ENCODE measurements at places on chromosomes 12 and 14.

- DNase-seq = no peak
Observed at GRCh38 chr12:5945071-5946008, at the start of gene ANO2. Gene ANO2 (minus strand): TSS chr12:5945259. CDS start chr12:5945217, 42 bp downstream.

- DNase-seq = no peak
Observed at GRCh38 chr14:104550861-104551728, 28.5 kb upstream of the C14orf180 start.

DNA sequence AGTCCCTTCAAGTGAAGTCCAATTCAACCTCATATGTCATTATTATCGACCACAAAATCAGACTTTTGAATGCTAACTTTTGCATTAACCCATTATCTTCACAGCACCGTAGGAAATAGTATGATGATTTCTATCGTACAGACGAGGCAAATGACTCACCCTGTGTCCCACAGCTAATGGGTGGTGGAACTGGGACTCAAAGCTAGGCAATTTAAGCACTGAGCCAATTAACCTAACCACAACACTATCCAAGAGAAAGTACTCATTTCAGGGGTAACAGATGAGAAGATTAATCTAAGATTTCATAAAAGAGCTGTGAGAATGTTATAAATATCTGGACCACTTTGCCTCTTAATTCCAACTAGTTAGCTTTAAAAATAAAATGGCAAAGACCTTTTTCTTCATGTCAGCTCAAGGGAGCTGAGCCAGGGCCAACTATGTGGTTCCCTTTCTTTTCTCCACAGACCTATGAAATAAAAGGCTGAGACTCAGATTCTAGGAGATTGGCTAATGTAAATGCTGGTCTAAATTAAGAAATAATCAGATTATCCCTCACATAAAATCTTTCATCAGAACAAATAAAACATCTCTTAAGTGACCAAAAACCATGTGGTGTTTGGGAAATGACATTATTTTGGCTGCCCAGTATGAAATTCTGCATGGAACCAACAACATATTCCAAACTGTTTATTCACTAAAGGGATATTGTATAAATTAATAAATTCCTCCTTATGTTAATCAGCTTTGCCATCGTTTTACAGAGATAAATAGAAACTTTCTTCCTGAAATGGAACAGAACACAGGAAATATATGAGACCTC lies 4.9 kb downstream of the PTGER2 start:
- DNase-seq = no peak

GRCh38 chr12:105443802-105444652 lies 113.5 kb downstream of the C12orf75 start:
- no peak for DNase-seq

GRCh38 chr12:32377344-32378055 lies 21.9 kb upstream of the FGD4 start:
- no peak for DNase-seq

GRCh38 chr14:56205881-56206280 lies 87.7 kb downstream of the PELI2 start:
- no peak for DNase-seq

DNA sequence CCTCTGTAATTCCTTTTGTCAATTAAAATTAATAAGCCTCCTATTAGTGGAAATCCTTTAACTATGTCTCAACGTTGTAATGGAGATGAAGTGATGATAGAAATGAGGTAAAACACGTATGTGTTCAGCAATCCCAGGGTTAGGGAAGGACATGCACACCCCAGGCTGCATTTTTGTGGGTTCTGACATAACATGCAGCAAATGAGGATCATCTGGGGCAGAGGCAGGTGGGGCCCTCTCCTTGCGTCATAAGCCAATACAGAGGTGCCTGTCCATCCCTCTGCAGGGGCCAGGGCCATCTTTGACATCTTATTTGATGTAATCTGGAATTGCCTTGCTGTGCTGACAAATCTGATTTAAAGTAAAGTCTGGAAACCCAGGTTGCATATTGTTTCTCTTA lies 73.2 kb downstream of the MYRFL start:
- DNase-seq = no peak

GRCh38 chr14:79660053-79660939 lies 551.0 kb downstream of the DIO2 start:
- DNase-seq = peak; percentile 16

DNA sequence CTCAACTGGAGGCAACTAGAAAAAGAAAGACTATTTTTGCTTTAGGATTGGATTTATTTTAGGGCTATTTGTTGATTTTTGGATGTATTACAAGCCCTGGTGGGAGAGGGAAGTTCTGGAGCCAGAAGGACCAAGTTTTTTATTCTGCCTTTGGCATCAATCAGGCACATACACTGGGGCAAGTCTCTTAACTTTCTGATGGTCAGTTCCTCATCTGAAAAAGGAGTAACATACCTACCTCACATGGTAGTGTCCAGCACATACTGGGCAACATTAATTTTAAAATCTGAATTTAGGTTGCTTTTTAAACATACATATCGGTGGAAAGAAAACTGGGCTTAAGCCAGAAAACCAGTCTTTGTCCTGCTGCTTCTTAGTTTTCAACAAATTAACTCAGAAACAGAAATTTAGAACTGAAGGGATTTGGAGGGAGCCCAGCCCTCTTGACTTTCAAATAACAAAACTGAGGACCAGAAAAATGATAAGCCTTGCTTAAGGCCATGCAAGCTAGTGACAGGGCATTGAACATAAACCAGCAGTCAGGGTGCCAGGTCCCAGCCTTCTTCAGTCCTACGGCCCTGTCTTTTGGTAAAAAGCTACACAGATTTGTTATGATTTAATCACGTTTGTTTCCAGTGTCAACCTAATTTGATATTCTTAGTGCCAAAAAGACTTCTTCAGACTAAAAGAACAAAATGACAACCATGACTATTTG lies 90.2 kb upstream of the SLC38A2 start:
- no peak for DNase-seq

GRCh38 chr12:66901138-66901932 lies 222.5 kb upstream of the GRIP1 start:
- peak; percentile 50 for DNase-seq

DNA sequence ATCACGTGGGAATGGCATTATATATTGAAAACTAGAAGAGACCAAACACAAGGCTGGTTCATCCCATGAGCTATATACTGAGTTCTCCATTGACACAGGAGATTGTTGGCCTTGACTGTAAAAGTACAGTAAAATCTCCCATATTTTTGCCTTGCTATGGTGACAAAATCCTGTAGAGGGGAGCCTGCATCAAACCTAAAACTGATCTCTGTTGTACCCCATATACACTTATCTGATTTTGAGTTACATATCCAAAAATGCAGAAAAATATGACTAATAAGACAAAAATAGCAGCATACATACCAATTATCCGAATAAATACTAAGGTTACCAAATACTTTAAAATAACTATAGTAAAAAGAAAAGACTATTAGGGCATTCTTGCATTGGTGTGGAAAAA lies 60.4 kb downstream of the TMTC3 start:
- no peak for DNase-seq

GRCh38 chr14:61466249-61466904 lies 145.0 kb downstream of the PRKCH start:
- no peak for DNase-seq

DNA sequence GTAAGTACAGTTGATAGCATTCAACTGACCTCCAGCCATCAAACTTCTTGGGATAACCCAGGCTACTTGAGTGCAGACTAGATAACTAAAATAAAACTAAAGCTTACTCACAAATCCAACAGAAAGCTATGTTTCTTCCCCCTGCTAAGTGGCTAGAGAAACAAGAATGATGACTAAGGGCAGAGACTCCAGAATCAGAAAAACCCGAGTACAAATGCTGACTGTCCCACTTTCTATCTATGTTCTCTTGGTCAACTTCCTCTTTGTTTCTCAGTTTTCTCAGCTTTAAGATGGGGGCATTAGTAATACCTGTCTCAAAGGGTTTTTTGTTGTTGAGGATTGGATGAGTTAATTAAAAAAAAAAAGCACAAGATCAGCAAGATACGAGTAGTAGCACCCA lies 6.1 kb upstream of the NUAK1 start:
- DNase-seq = peak; percentile 17

GRCh38 chr12:113136128-113136989 lies 798 bp upstream of the RASAL1 start:
- no peak for DNase-seq

DNA sequence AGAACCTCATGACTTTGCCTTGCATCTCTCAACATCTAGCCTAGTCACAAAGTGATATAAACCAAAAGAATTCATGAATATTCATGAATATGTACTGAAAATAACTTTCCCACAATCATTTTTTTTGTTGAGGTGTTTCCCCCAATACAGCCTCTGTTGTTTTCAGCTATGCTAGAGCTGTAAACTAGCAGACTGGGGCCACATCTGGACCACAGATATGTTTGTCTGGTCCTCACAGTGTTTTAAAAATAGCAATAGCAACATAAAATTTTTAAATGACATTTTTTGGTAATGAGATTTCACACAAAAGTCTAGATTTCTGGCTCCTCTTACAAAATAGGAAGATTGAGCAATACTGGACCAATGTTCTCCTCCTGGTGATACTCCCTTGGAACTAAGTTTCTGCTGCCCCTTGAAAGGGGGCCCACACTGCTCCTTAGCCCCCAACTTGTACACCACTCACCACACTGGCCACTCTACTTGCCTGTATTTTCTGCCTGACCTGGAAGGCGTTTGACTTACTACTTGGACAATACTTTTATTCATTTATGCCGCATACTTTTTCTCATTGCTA lies 81.2 kb downstream of the BMP4 start:
- DNase-seq = peak; percentile 44

- no peak for DNase-seq
Observed at GRCh38 chr12:116133636-116134214, 143.8 kb downstream of the MED13L start.

DNA sequence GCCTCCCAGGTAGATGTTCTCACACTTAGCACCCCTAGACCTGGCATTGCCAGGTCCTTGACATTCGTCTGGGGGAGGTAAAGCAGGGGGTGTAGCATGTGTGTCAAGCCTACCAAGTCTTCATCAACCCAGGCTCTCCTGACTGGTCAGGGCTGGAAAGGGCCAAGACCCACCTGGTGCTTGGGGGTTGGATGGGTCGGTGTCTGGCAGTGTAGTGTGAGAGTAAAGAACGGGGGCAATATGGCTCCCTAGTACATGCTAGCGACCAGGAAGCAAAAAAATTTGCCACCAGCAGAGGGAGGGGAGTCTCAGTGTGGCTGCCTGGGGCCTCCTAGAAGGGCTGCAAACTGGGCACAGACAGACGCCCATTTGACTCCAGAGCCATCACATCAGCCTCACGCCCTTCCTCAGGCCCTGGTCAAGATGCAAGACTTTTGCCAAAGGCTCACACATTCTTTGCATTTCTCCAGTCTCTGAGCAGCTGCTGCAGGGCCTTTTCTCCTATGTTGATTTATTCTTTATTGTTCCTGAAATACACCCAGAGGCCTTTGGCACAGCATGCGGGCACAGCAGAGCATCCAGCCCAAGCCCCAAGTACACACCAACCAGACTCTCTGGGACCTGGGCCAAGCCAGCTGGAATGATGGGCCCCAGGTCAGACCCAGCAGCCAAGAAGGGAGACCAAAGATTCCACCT lies 38.3 kb upstream of the PNMA1 start:
- DNase-seq = peak; percentile 54

GRCh38 chr12:3925621-3926020 lies 52.4 kb upstream of the PARP11 start:
- DNase-seq = no peak

GRCh38 chr12:26029736-26030022 lies 71.2 kb downstream of the RASSF8 start:
- no peak for DNase-seq

- peak; percentile 4 for DNase-seq
Observed at GRCh38 chr12:34625116-34625515, 602.8 kb downstream of the ALG10 start.

- DNase-seq = no peak
Observed at GRCh38 chr14:68397371-68397811, 395.5 kb downstream of the ZFP36L1 start.

DNA sequence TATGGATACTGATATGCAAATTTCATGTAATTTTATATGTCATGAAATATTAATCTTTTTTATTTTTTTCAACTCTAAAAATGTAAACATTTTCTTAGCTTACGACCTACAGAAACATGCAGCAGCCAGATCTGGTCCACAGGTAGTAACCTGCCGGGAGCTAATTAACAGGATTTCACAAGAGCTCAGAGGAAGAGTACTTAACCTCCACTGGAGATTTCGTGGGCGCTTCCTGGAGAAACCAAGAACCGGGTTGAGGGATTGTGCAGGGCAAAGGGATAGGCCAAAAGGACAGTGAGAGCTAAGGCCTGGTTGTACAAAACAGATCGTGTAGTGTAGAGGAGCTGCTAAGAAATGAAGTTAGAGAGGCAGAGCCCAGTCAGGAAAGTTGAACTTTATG lies 315.7 kb downstream of the PAWR start:
- DNase-seq = no peak

- DNase-seq = peak; percentile 23
Observed at GRCh38 chr12:2891240-2892053, 756 bp downstream of the TULP3 start.

GRCh38 chr12:96495841-96496545 lies 6.6 kb downstream of the CFAP54 start:
- peak; percentile 39 for DNase-seq

- peak; percentile 73 for DNase-seq
Observed at GRCh38 chr12:116547955-116548501, 11.2 kb upstream of the MAP1LC3B2 start.

DNA sequence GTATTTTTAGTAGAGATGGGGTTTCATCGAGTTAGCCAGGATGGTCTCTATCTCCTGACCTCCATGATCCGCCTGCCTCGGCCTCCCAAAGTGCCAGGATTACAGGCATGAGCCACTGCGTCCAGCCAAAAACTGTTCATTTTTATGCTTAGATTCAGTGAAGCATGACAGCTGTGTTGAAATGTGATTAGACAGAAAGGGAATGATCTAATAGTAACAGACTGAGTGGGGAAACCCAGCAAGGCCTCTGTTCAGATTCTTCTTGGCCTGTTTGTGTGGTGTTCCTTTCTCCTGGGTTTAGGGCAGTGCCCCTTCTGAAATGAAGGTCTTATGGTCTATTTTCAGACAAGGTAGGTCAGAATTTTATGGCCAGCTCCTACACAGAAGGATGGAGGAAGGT lies 11.8 kb upstream of the ABCD4 start:
- DNase-seq = no peak

DNA sequence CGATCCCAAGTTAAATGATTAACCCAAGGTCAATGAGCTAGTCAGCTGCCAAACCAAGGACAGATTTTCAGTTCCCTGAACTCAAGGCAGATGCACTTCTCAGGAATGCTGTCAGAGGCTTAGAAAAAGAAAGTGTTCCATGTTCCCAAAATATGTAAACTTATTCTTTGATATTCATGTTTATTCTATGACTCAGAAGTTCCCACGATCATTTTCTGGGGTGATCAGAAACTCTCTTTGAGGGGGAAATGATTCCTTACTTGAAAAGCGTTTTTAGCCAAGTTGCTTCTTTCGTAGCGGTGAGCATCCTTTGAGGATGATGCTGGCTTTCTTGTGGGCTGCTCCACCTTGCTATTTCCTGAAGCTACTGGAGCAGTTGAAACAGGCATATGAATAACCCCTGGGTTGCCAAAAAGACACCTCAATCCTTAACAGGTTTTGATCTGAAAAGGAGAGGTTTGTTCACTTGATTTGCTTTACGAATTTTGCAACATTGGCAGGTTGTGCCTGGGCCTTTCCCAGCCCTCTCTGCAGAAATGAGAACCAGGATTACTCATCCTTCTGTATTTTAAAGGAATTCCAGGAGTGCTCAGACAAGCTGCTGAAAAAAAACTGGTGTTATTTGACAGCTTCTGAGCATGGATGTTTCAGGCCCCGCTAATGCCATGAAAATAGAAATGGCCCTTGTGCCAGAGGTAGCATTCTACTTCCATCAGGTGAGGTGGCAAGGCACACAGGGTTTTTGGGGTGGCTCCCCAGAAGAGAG lies 121.4 kb upstream of the HIF1A start:
- no peak for DNase-seq
